NCI-H774 (cell line): ENCODE measurements at places on chromosomes 2 and 18.

- no peak for DNase-seq
Measured at GRCh38 chr2:113178069-113178746, 4.4 kb downstream of the PSD4 start.

GRCh38 chr2:132715386-132716351 lies 45.7 kb upstream of the LYPD1 start:
- DNase-seq: no peak

- DNase-seq: no peak
Measured at GRCh38 chr2:42771546-42772153, 7.7 kb upstream of the OXER1 start.

GRCh38 chr2:74297391-74297790 lies 45.8 kb downstream of the SLC4A5 start:
- no peak for DNase-seq

- no peak for DNase-seq
Measured at GRCh38 chr2:157872791-157873190, 3.3 kb downstream of the ACVR1 start.

GRCh38 chr2:8594731-8595427 lies 87.0 kb upstream of the ID2 start:
- no peak for DNase-seq

DNA sequence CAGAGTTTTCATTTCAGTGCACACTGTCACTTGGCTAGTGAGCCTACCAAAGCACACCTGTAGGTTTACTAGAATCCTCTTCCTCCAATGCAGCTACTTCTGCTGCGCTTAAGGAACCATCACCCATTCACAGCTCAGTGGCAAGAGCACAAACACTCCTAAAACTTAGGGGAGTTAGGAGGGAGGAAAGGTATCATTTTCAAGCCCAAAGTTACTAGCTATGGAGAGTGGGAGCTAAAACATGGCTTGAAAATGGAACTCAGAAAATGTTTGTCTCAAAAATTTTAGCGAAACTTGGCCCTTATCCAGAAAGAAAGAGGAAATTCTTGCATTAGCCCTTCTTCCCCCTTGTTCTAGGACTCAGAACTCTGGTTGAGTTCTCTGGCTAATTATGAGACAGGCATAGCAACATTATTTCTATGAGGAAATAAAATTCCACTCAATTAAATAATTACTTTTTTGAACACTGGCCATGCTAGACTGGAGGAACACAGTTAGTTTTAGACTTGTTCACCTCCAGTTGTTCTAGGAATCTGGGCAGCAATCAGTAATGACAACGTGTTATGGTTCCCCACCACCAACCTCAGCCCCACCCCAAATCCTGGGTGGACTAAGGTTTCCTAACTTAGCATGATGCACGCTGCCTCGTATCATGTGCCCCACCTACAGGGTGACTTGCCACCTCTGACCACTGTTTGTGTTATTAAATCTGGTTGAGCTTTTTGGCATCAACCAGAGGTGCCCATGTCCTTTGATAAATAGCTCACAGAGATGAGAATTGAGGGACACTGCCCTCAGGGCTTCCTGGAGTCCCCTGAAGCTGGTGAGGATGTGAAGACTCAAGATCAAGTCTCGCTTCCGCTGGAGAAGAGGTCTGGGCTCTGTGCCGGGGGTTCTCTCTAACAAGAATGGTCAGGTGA lies 32.8 kb downstream of the LPIN2 start:
- DNase-seq: no peak

GRCh38 chr2:108305901-108306300 lies 17.2 kb downstream of the SULT1C2 start:
- no peak for DNase-seq

- DNase-seq: no peak
Measured at GRCh38 chr2:146267093-146267492, 1577.7 kb upstream of the ACVR2A start.

GRCh38 chr2:43399515-43400264 lies 173.3 kb upstream of the ZFP36L2 start:
- DNase-seq: peak; percentile 16

DNA sequence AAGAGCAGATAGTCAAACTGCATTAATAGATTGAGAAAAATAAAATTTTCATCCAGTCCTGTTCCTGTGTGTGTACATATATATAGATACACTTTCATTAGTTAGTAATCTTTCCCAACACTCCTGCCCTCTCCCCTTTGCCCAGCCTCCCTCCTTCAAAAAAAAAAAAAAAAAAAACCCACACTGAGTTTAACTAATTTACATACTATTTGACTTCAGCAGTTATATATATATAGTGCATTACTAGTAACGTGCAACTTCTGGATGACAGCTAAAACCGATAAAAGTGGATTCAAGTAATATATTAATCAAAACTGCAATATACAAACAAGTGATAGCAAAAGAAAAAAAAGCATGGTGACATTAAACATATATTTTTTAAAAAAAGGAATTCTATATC lies 1.4 kb downstream of the FIGN start:
- no peak for DNase-seq

DNA sequence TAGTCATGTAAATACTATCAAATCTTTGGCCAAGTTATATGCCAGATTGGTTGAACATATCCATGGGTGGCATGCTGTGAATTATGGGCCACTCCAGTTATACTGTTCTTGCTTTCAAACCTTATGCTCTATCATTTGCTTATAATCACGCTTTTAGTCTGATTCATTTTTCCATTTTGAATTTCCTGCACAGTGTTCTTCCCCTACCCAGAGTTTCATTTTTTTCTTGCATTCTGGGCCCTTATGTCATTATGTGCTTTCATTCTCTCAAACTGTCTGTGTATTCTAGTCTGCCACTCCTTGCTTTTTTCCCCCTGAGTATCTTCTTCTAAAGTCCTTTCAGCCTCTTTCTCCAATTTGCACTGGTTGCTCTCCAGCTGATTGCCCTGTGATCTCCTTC lies 364.1 kb downstream of the ARHGAP15 start:
- no peak for DNase-seq

DNA sequence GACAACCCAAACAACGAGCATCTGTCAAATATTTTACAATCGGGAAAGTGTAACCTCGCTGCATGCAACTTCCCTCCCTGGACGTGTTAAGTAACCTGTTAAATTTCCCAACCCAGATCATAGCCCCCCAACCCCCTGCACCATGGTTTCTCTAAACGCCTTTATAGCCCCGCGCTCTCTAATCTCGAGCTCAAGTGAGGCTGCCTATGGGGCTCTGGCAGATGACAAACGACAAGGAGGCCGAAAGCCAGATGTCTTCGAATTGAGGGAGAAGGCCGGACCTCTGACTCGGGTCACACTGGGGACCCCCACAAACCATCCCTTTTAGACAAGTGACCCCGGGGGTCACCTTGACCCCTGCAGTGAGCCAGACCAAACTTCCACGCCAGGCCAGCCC lies 526 bp downstream of the COX7A2L start:
- DNase-seq: no peak

DNA sequence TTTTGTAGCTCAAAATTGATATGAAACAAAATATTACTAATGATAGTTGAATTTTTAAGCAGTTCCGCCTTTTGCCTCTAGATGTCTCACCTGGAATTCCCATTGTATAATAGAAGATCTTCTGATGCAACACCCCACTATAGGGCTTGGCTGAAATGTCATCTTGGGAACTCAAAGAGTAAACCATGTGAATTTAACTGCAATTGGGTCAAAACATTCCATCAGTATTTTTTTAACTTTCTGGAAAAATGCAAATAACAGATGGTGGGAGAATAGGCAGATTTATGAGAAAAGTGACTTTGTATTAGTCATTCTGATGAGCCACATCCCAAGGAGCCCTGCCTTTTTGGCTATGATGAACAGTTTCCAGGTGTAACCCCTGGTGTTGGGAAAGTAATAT lies 489.9 kb downstream of the NYAP2 start:
- DNase-seq: peak; percentile 2

DNA sequence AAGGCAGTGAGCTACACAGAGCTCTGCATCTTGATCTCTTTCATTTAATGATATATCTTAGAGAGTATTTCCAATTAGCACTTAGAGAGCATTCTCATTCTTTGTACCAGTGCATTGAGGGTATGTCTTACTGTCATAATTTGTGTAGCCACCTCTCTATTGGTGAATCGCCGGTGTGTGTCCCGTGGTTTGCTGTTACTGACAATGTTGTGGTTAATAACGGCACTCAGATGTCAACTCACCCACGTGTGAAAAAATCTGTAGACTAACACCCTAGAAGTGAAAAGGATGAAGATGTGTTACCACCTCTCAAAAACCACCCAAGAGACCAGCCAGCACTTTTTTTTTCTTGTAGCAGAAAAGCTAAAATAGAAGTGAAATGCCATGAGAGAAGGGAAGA lies 37.1 kb downstream of the TEX51 start:
- no peak for DNase-seq

- no peak for DNase-seq
Measured at GRCh38 chr2:147623328-147623727, 221.5 kb upstream of the ACVR2A start.

DNA sequence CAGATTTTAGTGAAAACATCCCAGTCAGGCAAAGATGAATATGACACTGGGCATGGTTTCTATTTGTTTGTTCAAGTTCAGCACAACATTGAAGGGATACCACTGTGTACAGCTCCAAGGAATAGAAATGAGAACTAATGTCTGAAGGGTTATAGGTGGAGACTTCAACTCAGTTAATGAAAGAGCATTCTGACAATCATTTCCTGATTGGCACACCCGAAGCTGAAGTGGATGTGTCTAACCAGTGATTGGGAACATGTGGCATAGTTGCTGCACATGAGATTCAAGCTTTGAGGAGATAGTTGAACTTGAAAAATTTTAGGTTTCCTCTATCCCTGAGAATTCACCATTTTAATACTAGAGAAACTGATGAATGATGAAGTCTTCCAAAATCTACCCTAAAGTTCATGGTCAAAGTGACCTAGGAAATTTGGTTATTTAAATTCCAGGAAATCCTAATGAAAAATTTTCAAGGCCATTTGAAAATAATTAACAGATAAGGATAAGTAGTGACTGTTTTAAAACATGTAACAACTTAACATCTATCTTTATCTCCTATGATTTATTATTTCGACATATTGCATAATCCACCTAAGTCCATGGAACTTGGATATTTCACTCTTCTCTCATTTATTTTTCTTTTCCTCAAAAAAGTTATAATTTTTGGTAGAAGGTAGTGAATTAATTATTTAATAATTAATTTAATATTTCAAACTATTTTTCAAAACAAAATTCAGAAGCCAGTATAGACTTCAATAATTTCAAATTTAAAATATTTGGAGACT lies 38.0 kb downstream of the SLC9A4 start:
- no peak for DNase-seq

DNA sequence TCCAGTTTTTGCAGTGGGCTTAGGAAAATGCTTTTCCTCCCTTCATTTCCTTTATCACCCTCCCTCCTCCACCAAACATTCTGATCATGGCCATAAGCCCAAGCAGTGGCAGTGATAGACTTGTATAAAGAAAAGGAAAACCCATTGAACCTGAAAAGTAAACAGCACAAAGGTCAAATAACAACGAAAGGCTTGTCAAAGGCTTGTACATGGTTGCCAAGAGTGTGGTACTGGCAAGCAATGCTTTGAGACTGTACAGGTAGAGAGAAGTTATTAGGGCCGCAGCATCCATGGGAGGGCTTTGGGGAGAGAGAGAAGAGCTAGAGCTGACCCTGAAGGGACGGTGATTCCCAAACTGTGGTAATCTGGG lies 2.1 kb upstream of the VWA3B start:
- DNase-seq: no peak

GRCh38 chr2:140835079-140835478 lies 1295.7 kb downstream of the LRP1B start:
- DNase-seq: no peak

- no peak for DNase-seq
Measured at GRCh38 chr2:190722061-190722759, 73.3 kb downstream of the NAB1 start.

DNA sequence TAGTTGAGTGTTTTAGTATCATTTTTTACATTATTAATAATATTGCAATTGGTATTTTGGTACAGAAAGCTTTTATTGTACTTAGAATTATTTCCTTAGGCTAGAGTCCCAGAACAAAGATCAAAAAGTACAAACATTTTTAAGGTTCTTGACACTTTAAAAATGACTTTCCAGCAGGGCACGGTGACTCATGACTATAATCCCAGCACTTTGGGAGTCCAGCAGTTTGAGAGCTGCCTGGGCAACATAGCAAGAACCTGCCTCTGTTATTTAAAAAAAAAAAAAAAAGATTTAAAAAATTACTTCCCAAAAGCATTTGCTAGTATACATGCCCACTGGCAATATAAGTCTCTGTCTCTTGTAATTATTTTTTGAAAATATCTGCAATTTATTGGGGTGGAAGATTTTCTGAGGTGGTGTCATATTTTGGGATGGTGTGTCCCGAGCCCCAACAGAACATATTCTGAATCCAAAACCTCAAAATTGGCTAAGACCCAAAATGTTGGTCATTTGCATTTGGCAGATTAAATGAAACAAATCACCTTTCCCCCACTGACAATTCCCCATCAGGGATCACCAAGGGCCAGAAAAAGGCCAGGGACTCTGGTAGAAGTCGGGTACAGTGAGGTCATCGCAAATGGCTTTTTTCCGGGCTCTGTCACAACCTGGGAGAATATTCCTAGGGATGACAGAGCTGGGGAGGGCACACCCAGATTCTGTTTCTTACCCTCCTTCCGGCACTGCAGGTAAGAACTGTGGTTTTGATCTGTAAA lies 42.1 kb downstream of the NIFK start:
- no peak for DNase-seq

GRCh38 chr2:233256048-233256447 lies 4.6 kb downstream of the ATG16L1 start:
- DNase-seq: no peak

DNA sequence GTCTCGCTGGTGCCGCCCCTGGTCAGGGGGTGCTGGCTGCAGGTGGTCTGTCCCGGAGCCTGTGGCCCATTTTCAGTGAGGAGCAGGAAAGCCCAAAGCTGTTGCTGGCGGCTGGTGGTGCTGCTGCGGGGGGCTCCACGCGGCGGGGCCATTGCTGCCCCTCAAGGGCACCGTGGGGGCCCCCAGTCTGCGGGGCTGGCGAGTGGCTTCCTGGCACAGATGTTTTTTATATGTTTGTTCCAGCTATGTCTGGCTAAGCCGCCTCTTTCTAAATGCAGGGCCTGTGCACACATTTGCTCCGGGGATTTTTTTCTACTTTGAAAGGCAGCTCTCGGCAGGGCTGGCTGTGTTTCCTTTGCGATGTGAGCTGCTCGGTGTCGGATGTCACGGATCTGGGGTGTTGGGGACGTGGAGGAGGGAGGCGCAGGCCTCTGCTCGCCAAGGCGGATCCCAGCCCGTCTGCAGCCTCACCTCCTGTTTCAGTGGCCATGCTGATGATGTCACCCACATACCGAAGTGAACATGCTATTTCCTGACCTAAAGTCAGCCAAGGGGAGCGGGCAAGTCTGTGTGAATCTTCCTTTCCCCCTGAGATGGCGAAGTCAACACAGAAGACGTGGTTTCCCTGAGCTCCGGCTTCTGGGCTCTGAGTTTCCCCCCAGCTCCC lies 112.0 kb upstream of the CTDP1 start:
- no peak for DNase-seq

DNA sequence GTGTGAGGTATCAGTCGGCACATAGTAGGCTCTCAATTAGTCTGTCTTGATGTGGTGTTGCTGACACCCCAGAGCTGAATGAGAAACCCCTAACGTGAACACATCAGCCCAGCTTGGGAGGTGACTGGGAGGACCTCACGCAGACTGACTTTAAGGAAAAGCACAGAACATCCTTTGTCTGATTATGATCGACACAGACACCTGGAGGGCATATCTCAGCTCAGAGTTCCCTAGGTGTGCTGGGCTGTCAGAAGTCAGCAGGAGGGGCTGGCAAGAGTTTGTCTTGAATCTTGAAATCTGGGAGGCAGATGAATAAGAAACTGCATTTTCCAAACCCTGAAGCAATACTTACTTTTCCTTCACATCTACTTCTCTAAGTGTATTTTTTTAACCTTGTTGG lies 16.8 kb upstream of the MYCN start:
- no peak for DNase-seq

- no peak for DNase-seq
Measured at GRCh38 chr2:131132729-131133128, 27.6 kb downstream of the PLEKHB2 start.
